ENCODE measurements at places on chromosomes 1 and 21.

GRCh38 chr1:218207194-218207593, 77.9 kb upstream of the RRP15 start:
- no peak for DNase-seq

- no peak for DNase-seq
Observed at GRCh38 chr1:36822648-36823047, 211.7 kb downstream of the GRIK3 start.

- DNase-seq, result no peak
Observed at GRCh38 chr1:31670593-31670964, 25.9 kb upstream of the PEF1 start.

- DNase-seq, result no peak
Observed at GRCh38 chr1:32780005-32780404, 37.2 kb downstream of the YARS1 start.

GRCh38 chr1:81377406-81377805, 423.3 kb upstream of the ADGRL2 start:
- no peak for DNase-seq

GRCh38 chr1:30670240-30671060, 52.9 kb downstream of the MATN1 start:
- no peak for DNase-seq

GRCh38 chr1:19356266-19356665, 44.1 kb downstream of the SLC66A1 start:
- no peak for DNase-seq

DNA sequence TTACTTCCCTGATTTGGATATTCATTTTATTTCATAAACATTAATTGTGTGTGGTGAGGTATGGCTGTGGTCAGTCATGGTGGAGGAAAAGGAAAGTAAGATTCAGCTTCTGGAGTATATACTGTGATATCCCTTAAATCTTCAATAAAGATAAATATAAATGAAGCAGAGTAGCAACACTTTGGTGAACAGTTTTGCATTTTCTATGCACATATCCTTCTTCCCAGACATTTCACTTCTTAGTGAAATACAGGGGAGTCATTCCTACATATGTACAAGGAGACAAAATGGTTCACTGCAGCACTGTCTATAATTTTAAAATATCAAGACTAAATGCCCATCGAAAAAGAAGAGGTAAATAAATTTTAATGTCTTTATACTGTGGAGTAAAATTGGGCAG, 61.3 kb downstream of the DISP1 start:
- no peak for DNase-seq

GRCh38 chr1:3170561-3171453, 101.8 kb downstream of the PRDM16 start:
- DNase-seq, result no peak

DNA sequence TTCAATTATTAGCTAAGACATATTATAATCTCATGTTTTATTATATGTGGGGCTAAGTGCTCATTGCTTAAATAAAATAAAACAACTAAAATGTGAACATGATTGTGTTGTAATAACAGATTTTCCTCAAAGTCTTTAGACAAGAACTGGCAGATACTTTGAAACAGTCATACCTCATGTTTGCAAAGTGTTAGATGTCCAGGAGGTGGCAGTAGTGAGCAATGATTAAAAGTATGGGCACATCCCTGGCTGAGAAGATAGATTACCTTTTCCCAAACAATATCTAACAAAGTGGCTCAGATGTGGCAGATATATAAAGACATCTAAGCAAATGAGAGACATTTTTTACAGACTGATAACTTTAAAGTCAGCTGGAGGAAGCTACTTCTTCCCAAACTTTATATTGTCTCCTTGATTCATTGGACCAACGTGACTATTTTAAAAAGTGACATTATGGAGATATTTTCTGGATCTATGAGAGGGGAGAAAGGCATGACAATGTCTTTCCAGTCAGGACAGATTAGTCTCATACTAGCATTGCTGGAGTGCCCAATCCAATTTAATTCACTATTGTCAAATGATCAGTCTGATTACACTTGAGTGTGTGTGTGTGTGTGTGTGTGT, 269.8 kb downstream of the S1PR1 start:
- no peak for DNase-seq

DNA sequence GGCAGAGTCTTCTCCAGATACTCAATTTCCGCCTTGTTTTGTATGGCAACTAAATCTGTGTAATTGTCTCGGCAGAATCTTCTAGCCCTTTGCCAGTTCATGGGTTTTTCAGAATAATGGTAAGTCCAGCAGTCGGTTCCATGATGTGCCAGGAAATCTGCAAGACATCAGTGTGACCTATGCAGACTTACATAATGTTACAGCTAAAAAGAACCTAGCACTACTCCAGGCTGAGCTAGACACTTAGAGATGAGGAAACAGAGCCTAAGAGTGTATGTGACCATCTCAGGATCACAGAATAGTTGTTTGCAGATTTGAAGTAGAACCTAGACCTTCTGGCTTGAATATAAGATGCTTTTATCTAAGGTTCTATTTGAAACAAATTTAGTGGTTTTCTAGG, 2.8 kb downstream of the SELL start:
- DNase-seq, result no peak

DNA sequence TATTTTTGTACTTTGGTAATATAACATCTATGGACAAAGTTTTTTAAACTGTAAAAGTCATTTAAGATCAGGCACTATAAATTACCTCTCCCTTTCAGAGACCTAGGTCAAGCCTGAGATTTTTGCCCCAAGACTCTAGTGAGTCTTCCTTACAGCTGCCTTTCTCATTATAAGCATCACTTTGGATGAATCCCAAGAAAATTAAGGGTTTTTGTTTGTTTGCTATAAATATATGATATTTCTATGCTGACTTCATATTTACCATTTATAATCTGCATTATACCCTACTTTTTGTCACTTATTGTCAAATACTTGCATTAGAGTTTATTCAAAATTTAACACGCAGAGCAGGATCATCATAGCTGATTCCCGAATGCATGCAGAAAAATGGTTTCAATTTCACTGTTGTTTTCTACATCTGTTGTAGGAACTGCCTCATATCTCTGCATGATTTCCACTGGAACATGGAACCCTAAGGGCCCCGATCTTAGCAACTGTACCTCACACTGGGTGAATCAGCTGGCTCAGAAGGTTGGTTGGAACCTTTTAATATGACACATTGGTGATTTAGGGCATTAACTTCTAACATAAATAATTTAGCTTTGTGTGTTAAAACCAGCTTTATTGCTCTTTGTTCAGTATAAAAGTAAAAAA, 150.0 kb downstream of the ADGRL2 start:
- no peak for DNase-seq

DNA sequence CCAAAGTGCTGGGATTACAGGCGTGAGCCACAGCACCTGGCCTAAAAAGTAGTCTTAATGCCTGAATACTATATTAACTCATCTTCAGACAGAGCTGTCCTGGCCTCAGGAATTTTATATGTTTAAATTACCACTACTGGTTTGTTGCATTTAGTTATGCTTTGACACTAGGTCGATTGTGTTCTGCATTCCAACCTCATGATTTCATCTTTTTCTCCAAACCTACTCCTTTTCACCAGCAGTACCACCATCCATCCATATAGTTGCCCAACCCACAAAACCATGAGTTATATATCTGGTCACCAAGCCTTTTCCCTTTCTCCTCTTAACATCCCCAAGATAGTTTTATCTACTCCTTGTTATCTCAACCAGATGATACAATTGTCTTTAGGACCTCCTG, 22.6 kb downstream of the FMO5 start:
- DNase-seq, result no peak

- no peak for DNase-seq
Observed at GRCh38 chr1:18148461-18148860, 40.9 kb downstream of the IGSF21 start.

DNA sequence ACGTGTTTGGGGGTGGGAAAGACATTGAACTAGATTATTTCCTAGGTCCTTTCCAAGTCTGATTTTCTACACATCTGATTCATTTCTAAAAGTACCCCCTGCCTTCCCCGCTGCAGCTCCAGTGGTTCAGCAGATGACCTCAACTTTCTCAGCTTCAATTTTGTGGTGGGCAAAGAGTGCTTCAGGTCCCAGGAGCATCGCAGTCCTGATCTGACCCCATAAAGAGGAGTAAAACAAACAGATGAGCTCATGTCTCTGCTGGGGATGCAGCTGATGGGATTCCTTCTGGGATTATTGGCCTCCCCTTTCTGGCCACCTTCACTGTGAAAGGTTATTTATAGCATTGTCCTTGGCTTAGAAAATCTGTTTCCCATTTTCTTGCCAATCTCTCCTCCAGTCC, 337.0 kb upstream of the PLXNA2 start:
- DNase-seq, result no peak

DNA sequence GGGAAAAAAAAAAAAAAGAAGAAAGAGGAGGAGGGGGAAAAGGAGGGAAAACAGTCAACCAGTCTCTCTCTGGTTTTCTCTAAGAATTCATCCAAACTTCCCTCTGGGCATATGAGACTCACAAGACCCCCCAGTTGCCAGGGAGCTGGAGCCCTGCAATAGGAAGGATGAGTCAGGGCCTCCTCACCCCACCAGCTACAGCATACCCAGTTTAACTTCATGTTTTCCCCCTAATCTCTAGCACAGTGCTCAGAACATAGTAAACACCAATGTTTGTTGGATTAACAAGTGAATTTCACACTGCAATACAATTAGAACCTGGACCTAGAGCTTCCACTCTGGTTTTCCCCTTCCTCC, 7.8 kb downstream of the F11R start:
- DNase-seq, result no peak

GRCh38 chr1:152869808-152870419, 8.2 kb upstream of the SMCP start:
- DNase-seq, result peak; percentile 2

GRCh38 chr1:85320371-85321131, 44.1 kb upstream of the BCL10 start:
- no peak for DNase-seq

DNA sequence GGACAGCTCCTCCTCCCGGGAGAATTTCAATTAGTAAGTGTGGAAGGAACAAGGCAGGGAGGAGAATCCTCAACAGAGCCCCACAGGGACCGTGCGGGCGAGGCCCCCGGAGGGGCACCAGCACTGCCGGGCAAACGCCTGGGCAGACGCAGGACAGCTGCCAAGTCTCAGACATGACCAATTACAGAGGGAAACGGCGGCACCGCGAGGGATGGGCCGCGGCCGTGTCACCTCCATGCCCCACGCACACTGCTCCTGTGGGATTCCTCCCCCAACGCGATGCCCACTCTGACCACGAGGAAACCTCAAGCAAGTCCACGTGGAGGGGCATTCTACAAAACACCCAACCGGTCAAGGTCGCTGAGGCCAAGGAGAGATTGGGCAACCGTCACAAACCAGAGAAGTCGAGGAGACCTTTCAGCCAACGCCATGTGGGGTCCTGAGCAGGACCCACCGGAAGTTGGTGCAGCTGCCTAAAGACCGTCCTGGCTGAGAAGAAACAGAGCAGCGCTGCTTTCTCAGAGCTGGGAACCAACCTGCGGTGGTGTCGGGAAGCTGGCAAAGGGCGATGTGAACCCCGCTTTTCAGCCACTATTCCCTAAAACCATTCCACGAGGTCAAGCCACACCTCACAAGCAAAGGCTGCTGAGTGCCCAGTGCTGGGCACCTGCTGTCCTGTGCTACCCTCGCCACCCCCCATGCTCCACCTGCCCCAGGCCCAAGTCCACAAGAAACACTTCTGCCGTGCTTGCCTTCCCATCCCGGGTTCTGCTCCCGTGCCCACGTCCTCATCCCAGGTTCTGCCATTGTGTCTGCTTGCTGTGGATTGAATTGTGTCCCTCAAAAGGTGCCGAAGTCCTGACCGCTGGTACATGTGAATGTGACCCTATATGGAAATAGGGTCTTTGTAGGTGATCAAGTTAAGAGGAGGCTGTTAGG, 1.4 kb upstream of the KRTAP10-4 start:
- DNase-seq, result no peak
